Large intestine (tissue), 12 donors: ENCODE measurements at places on chromosomes 12 and 14.
A peak's percentile ranks its signal among the peaks of the same experiment; 100 is the strongest.

DNA sequence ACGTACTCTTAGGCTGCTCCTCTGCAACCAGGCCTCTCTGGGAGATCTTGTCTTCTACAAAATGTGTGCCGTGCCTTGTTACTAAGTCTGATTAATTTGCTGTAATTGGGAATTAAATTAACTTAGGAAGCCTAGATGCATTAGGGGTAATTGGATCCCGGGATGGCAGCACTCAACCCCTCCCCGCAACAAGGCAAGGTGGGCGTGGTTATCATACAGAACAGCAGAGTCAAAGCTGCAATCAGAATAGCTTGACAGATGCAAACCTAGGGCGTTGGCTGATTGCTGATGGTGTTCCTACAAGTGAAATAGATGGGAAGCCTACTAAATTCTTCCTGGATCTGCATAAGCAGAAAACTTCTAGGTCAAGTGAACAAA, 34.5 kb upstream of the NFYB start:
- H3K27me3 ChIP-seq = no peaks in the 10 kb centered on the region
- H3K4me1 ChIP-seq = no peaks in the 10 kb centered on the region
- H3K36me3 ChIP-seq = no peaks in the 10 kb centered on the region
- H3K27ac ChIP-seq = no peak overlapping the region
- no peak for DNase-seq

GRCh38 chr14:50967790-50968189, 23.5 kb upstream of the PYGL start:
- H3K4me3 ChIP-seq = no peak overlapping the region
- no peaks in the 10 kb centered on the region for H3K27me3 ChIP-seq
- H3K4me1 ChIP-seq = no peaks in the 10 kb centered on the region
- H3K27ac ChIP-seq = no peak overlapping the region

GRCh38 chr14:21099596-21099985, 1.1 kb upstream of the ZNF219 start:
- no peaks in the 10 kb centered on the region for H3K36me3 ChIP-seq
- peak; percentile 42 for DNase-seq
- peak overlapping the region; percentile 98 for H3K27ac ChIP-seq
- peak overlapping the region; percentile 66 for H3K4me3 ChIP-seq
- no peaks in the 10 kb centered on the region for H3K27me3 ChIP-seq
- H3K4me1 ChIP-seq = peaks cover 54% of the 10 kb centered on the region

DNA sequence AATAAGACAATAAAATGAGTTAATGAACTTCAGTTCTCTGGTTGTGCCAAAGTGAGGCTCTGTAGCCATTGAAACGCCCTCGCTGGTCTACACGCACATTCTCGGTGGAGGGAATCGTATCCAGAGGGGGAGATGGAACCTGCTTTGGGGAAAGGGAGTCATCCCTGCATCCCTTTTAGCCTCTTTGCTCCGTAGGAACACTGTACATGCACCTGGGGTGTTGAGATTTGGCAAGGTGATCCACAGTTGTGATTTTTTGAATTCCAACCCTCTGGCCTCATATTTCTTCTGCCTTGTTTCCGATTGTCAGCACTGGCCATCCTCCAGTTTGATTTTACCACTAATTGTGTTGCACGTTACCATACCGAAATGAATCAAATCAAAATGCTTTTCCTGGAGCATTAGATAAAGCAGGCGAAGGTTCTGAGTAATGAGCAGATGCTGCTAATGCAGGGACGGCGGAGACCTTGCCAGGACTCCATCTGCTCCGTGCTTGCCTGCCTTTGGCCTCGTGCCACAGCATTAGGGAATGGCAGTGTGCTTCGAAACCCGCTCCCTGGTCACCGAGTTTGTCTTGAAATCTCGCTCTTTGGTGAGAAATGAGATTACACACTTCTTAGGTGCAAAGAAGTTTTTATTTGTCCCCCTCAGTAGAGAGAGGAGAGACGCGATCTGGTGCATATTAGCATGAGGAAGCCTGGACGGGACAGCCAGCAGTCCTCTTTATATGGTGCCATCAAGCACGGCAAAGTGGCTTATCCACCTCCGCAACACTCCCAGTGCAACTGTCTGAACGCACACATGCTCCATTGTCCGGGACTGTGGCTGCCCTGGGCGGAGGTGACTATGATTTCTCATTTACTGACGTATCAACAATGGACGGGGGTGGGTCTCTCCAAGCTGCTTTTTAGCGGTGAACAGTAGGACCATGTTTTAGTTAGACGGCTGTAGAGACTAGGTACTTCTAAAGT, 59.1 kb downstream of the FBXW8 start:
- peaks cover 38% of the 10 kb centered on the region for H3K36me3 ChIP-seq
- no peak overlapping the region for H3K27ac ChIP-seq
- DNase-seq = no peak
- no peaks in the 10 kb centered on the region for H3K4me1 ChIP-seq
- H3K27me3 ChIP-seq = no peaks in the 10 kb centered on the region
- H3K4me3 ChIP-seq = no peak overlapping the region

DNA sequence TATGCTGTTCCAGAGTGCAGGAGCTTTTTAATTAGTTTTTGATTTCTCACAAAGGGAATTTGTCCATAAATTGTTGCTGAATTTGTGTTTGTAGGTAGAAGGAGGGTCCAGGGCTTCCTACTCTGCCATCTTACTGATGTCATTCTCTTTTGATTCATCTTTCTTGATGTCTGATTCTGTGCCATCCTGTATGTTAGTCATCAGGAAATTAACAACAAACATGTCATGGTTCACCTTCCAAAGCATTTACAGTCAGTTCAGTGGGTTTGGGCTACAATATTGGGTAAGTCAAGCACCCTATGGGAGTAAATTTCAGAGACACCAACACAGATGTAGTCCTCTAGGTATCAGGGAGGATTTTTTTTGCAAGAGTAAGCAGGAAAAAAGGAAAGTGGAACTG, 135.2 kb upstream of the SLC38A2 start:
- no peak for DNase-seq
- H3K4me1 ChIP-seq = no peaks in the 10 kb centered on the region
- no peak overlapping the region for H3K27ac ChIP-seq
- H3K4me3 ChIP-seq = no peak overlapping the region
- H3K27me3 ChIP-seq = no peaks in the 10 kb centered on the region

DNA sequence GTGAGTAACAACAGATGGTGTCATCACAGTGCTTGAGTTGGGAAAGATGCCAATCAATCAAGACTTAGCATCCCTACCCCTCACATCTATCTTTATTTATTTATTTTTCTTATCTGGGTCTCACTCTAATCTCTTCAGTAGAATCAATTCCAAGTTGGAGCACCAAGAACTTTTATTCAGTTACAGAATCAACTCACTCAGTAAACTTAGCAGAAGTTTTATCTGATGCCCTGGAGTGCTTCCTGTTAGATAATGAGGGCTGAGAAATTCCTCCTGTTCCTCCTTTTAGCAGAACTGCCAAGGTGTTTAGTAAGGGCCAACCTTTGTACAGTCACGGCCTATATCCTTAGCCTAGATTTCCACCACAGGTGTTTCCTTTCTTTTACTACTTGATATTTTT, 11.3 kb upstream of the SLC5A8 start:
- H3K27ac ChIP-seq = no peak overlapping the region
- H3K36me3 ChIP-seq = no peaks in the 10 kb centered on the region
- H3K27me3 ChIP-seq = no peaks in the 10 kb centered on the region
- no peak overlapping the region for H3K4me3 ChIP-seq

- no peak overlapping the region for H3K4me3 ChIP-seq
- no peak overlapping the region for H3K27ac ChIP-seq
- no peak for DNase-seq
- peaks cover 35% of the 10 kb centered on the region for H3K36me3 ChIP-seq
- no peaks in the 10 kb centered on the region for H3K27me3 ChIP-seq
These were observed 7.2 kb upstream of the ITGB7 start for GRCh38 chr12:53214221-53214620.

DNA sequence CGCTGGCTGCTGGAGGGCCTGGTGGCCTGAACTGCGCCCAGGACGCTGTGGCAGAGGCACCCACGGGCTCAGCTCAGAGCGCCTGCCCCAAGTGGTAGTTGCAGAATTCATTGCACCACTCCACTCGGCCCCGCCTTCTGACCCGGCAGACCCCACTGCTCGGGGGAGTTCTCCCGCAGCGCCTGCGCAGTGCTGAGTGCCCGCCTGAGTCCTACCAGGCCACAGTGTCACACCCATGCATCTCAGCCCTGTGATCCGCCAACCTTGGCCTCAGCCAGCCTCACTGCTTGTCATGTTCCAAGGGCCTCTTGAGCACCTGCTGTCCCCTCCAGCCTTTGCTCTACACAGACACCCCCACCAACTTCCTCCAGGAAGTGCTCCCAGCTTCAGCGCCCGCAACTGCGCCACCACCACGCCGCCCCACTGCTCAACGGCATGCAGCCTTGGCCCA, 12.2 kb downstream of the DEGS2 start:
- H3K4me1 ChIP-seq = peaks cover 74% of the 10 kb centered on the region
- H3K27me3 ChIP-seq = no peaks in the 10 kb centered on the region
- peak overlapping the region; percentile 93 for H3K27ac ChIP-seq
- no peak for DNase-seq

- H3K4me1 ChIP-seq = peaks cover 7% of the 10 kb centered on the region
- no peak overlapping the region for H3K27ac ChIP-seq
- peaks cover 58% of the 10 kb centered on the region for H3K36me3 ChIP-seq
These were observed 43.4 kb downstream of the RNF34 start for GRCh38 chr12:121443193-121443870.

- no peak overlapping the region for H3K27ac ChIP-seq
- no peaks in the 10 kb centered on the region for H3K4me1 ChIP-seq
- H3K4me3 ChIP-seq = no peak overlapping the region
- H3K36me3 ChIP-seq = peaks cover 19% of the 10 kb centered on the region
- H3K27me3 ChIP-seq = no peaks in the 10 kb centered on the region
These were observed 55.3 kb downstream of the IPO8 start for GRCh38 chr12:30640392-30640791.

- no peaks in the 10 kb centered on the region for H3K27me3 ChIP-seq
- peaks cover 10% of the 10 kb centered on the region for H3K4me1 ChIP-seq
- DNase-seq = no peak
- H3K4me3 ChIP-seq = no peak overlapping the region
- H3K36me3 ChIP-seq = peaks cover 33% of the 10 kb centered on the region
These were observed 5.6 kb downstream of the WASHC4 start for GRCh38 chr12:105113094-105113493.

GRCh38 chr12:27052742-27053141, 29.6 kb downstream of the C12orf71 start:
- H3K27me3 ChIP-seq = no peaks in the 10 kb centered on the region
- H3K4me1 ChIP-seq = no peaks in the 10 kb centered on the region
- no peak for DNase-seq
- no peak overlapping the region for H3K27ac ChIP-seq

GRCh38 chr14:85444635-85445034, 85.3 kb upstream of the FLRT2 start:
- DNase-seq = no peak
- no peak overlapping the region for H3K4me3 ChIP-seq
- no peaks in the 10 kb centered on the region for H3K4me1 ChIP-seq
- H3K27me3 ChIP-seq = no peaks in the 10 kb centered on the region
- H3K36me3 ChIP-seq = no peaks in the 10 kb centered on the region

GRCh38 chr12:119412811-119413794, 78.6 kb downstream of the CCDC60 start:
- H3K36me3 ChIP-seq = no peaks in the 10 kb centered on the region
- H3K4me1 ChIP-seq = no peaks in the 10 kb centered on the region
- H3K4me3 ChIP-seq = no peak overlapping the region
- H3K27ac ChIP-seq = no peak overlapping the region
- DNase-seq = peak; percentile 41

DNA sequence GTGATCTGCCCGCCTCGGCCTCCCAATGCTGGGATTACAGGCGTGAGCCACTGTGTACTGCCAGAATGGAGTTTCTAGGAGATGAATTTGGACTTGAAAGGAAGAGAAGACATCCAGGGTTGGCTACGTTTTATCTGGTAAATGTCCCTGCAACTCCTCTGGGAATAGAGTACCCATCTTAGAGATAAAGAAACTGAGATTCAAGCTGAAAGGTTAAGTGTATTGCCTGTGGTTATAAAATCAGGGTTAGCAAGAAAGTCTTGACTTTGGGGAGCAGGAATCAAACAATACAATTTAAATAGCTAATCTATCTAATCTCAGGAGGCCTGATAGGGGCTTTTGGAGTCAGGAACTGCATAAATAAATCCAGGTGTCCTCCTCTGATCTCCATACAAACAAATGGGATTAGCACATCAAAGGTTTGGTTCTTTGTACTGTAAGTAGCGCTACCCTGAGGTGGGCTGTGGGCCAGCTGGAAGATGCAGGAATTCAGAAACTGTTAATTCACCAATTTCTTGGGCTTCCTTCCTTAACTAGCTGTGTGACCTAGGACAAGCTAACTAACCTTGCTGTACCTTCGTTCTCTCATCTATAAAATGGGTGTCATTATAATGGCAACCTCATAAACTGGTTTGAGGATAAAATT, 45.1 kb downstream of the TBX3 start:
- DNase-seq = no peak
- no peaks in the 10 kb centered on the region for H3K4me1 ChIP-seq
- H3K4me3 ChIP-seq = no peak overlapping the region
- H3K27ac ChIP-seq = no peak overlapping the region
- no peaks in the 10 kb centered on the region for H3K27me3 ChIP-seq

DNA sequence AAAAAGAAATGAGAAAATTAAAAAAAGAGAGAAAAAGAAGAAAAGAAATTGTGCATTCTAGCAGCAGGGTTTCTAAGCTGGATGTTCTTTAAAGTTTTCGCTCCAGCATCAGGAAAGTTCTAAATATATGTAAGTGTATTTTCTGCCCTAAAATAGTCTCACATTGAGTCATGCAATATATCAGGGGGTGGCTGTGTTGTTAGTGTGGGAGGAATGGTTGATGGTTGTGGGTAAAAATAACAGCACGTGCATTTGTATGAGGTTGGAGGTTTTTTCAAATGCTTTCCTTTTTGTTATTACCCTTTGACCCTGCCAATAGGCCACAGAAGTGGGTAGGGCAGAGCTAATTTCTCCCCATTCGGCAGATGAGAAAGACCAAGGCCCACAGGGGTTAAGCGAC, 65.1 kb upstream of the FBXO21 start:
- no peak overlapping the region for H3K4me3 ChIP-seq
- no peak overlapping the region for H3K27ac ChIP-seq
- H3K27me3 ChIP-seq = no peaks in the 10 kb centered on the region
- no peaks in the 10 kb centered on the region for H3K4me1 ChIP-seq

GRCh38 chr12:4251216-4251891, 22.2 kb upstream of the CCND2 start:
- H3K27me3 ChIP-seq = no peaks in the 10 kb centered on the region
- no peak overlapping the region for H3K27ac ChIP-seq
- H3K4me3 ChIP-seq = no peak overlapping the region
- no peaks in the 10 kb centered on the region for H3K36me3 ChIP-seq
- DNase-seq = no peak

DNA sequence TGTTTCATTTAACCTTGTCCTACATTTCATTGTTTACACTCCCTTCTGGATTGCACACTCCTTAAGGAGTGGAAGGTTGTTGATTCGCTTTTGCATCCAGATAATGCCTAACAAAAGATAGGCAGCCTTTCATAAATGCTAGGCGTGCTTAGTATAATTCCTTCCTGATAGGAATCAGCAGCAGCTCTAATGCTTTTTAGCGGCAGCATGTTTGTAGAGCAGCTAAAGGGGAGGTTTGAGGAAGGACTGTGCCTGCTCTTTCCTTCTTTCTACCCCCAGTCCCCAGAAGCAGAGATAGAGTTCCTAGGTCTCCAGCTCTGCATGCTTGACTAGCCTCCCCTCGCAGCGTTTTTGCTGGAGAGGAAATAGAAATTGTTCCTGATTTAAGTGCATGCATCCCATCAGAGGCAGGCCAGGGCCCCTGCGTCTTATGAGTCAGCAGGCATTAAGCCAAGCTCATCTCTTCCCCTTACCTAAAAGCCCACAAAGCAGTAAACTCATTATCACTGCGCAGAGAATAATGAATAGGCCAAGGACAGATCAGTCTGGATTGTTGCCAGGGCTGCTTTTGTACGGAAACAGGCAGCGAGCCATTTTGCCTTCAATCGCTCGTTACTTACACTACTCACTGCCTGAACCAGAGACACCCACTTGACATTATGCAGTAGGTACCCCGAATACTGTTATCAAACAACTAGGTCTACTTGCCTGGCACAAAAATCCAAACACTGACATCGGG, 14.0 kb upstream of the TBPL2 start:
- DNase-seq = no peak
- no peak overlapping the region for H3K27ac ChIP-seq
- no peak overlapping the region for H3K4me3 ChIP-seq
